ENCODE measurements at places on chromosomes 1 and 21.

GRCh38 chr1:115118086-115118485, 28.8 kb upstream of the TSPAN2 start:
- H3K27me3 ChIP-seq, result peaks cover 19% of the 10 kb centered on the region
- H3K4me3 ChIP-seq, result no peak overlapping the region
- peaks cover 2% of the 10 kb centered on the region for H3K36me3 ChIP-seq

DNA sequence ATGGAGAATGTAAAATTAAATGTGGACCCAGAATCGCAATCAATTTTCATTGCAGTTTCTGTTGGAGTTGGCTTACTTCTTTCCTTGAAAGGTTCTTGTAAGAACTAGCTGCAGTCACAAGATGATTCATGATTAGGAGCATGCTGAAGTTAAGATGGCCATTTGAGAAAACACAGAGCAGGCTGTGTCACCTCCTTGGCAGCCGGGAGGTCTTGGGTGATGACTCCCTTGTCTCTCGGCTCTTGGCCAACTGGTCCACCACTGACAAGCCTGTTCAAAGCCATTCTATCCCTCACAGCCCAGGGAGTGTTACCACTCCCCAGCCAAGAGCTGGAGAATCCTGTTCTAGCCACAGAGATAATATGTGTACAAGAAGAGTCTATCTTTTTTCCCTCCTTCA, 40.6 kb downstream of the OPTC start:
- H3K27me3 ChIP-seq, result peaks cover 13% of the 10 kb centered on the region
- H3K36me3 ChIP-seq, result no peaks in the 10 kb centered on the region
- H3K4me1 ChIP-seq, result peaks cover 1% of the 10 kb centered on the region
- H3K27ac ChIP-seq, result no peak overlapping the region
- H3K4me3 ChIP-seq, result no peak overlapping the region

DNA sequence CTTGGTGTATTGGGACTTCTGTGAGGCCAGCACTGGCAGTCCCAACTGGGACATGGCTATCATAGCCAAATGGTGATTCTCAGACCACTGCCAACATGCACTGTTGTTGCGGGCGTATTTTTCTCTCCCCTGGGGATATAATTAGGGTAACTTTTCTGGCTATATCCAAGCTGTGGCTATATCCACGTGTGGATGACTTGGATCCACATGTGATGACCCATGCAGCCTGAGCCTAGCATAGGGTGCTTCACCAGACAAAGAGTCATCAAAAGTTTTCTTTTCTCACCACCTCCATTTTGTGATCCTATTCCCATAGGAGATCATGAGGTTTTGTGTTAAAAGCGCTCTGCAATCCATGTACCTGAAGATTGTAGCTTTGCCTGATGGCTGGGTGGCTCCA, 51.2 kb upstream of the CSF3R start:
- no peak overlapping the region for H3K27ac ChIP-seq
- no peaks in the 10 kb centered on the region for H3K36me3 ChIP-seq
- H3K27me3 ChIP-seq, result peaks cover 52% of the 10 kb centered on the region
- no peak for DNase-seq
- H3K4me1 ChIP-seq, result no peaks in the 10 kb centered on the region

DNA sequence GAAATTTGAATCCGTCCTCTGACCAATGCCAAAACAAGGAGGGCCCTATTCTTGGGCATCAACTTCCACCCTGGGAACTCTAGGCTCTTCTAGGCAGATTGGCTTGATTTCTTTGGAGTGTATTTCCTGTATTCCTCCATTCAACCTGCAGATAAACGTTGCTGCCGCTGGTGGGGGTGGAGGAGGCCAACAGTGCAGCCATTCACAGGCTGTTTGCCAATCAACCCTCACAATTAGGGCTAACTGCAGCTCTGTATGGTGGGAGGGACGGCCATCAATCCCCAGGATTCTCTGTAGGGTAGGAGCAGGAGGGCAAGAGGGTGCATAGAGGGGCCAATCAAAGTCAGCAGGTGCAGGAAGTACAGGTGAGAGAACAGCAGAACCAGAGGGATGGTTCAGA, 273.1 kb upstream of the PROX1 start:
- H3K27me3 ChIP-seq, result peaks cover 7% of the 10 kb centered on the region
- H3K27ac ChIP-seq, result no peak overlapping the region
- H3K4me3 ChIP-seq, result no peak overlapping the region
- DNase-seq, result no peak
- H3K36me3 ChIP-seq, result no peaks in the 10 kb centered on the region
- no peaks in the 10 kb centered on the region for H3K4me1 ChIP-seq

- H3K27ac ChIP-seq, result peak overlapping the region; percentile 65
- H3K4me3 ChIP-seq, result no peak overlapping the region
- H3K27me3 ChIP-seq, result no peaks in the 10 kb centered on the region
- no peak for DNase-seq
- peaks cover 58% of the 10 kb centered on the region for H3K36me3 ChIP-seq
Measured at GRCh38 chr1:21278860-21279845, 11.1 kb downstream of the ECE1 start.

- no peaks in the 10 kb centered on the region for H3K36me3 ChIP-seq
- H3K4me3 ChIP-seq, result no peak overlapping the region
- no peaks in the 10 kb centered on the region for H3K4me1 ChIP-seq
- DNase-seq, result no peak
- no peaks in the 10 kb centered on the region for H3K27me3 ChIP-seq
Measured at GRCh38 chr1:188958461-188959115, 1519.1 kb downstream of the BRINP3 start.

- no peak overlapping the region for H3K27ac ChIP-seq
- DNase-seq, result no peak
- H3K27me3 ChIP-seq, result peaks cover 26% of the 10 kb centered on the region
- H3K4me1 ChIP-seq, result no peaks in the 10 kb centered on the region
Measured at GRCh38 chr21:44753357-44753756, 42.0 kb upstream of the TSPEAR start.

GRCh38 chr1:235416662-235417049, 49.4 kb downstream of the TBCE start:
- no peaks in the 10 kb centered on the region for H3K27me3 ChIP-seq
- H3K4me3 ChIP-seq, result no peak overlapping the region
- no peak overlapping the region for H3K27ac ChIP-seq
- H3K4me1 ChIP-seq, result peaks cover under 1% of the 10 kb centered on the region
- peaks cover 5% of the 10 kb centered on the region for H3K36me3 ChIP-seq

DNA sequence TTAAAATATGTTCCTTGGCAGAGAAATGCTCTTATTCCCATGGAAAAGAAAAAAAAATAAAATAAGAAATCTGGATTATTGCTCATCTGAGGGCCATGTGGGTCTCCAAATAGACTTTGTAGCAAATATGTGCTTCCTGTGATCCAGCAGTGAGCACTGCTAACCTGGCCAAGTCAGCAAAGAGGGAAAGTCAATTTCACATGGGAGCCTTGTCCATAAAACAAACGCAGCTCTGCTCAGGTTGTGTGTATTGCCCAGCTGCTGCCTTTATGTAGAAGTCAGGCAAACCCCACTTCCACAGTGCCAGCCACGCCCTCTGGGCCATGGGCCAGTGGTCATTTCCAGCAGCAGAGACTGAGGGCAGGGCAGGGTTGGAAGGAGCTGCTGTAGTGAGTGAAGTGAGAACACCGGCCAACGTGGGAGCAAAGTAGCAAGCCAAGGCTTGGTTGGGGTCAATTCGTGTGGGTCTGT, 174.3 kb downstream of the LYPLAL1 start:
- H3K4me3 ChIP-seq, result no peak overlapping the region
- H3K36me3 ChIP-seq, result peaks cover 13% of the 10 kb centered on the region
- DNase-seq, result no peak
- H3K27ac ChIP-seq, result no peak overlapping the region

DNA sequence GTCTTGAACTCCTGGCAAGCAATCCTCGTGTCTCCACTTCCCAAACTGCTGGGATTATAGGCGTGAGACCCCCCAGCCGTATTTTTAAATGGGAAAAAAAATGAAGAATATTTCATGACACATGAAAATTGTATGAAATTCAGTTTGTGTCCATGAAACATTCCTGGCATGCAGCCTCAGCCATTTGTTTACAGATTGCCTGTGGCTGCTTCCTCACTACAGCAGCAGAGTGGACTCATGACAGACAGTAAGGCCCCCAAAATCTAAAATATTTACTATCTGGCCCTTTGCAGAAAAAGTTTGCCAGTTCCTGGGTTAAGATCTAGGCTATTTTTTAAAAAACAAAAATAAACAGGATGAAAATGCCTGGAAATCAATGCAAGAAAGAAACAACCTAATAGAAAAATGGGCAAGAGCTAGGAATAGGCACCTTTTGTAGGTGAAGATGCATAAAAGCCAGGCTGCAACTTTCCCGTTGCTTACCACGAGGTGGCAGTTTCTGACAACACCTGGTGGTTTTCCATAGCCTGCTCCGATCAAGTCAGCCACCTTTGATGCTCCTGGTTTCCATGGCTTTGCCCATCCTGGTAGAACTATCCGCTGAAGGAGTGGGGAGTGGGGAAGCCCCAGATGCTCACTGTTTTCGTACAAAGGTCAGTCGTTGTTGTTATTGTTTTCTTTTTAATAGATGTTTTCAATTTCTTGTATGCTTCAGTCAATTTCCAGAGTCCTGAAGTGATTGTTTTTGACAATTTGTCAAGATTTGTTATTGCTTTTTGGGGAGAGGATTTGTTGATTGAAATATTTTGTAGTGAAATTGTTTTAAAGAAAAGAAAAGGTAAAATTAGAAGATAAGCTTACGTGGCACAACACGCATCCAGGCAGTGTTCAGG, 24.3 kb downstream of the UBE2Q1 start:
- no peaks in the 10 kb centered on the region for H3K4me1 ChIP-seq
- no peak overlapping the region for H3K4me3 ChIP-seq
- H3K36me3 ChIP-seq, result peaks cover 4% of the 10 kb centered on the region
- no peak for DNase-seq
- H3K27me3 ChIP-seq, result peaks cover 18% of the 10 kb centered on the region

DNA sequence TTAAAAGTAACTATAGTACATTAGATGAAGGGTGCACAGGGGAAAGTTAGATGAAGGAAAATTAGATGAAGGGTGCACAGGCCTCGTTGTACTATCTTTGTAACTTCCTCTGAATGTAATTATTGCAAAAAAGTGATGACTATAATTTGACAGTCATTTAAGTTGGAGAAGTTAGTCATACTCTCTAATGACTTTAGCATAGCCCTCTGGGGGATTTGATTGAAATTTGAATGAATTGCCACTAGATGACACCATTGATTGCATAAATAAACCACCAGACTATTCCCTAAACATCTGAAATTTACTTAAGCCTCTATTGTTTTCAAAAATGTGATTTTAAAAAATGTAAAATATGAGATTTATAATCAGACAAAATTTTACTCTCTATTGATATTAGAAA, 102.6 kb downstream of the TPR start:
- no peaks in the 10 kb centered on the region for H3K4me1 ChIP-seq
- DNase-seq, result no peak
- no peak overlapping the region for H3K4me3 ChIP-seq

DNA sequence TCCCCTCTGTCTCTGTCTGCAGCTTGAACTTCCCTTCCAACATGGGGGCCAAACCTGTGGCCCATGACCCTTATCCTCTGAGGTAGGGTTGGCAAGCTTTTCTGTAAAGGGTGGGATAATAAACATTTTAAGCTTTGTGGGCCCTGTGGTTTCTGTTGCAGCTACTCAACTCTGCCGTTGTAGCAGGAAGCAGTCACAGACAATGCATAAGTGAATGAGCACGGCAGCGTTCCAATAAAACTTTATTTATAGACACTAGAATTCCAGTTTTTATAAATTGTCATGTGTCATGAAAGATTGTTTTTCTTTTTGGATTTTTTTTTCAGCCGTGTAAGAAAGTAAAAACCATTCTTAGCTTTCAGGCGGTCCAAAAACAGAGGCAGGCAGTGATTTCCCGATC, 18.2 kb upstream of the CDK18 start:
- no peak overlapping the region for H3K27ac ChIP-seq
- no peak overlapping the region for H3K4me3 ChIP-seq
- no peak for DNase-seq
- H3K4me1 ChIP-seq, result peaks cover 7% of the 10 kb centered on the region
- H3K27me3 ChIP-seq, result peaks cover 45% of the 10 kb centered on the region
- H3K36me3 ChIP-seq, result no peaks in the 10 kb centered on the region

- DNase-seq, result no peak
- H3K36me3 ChIP-seq, result no peaks in the 10 kb centered on the region
- H3K4me3 ChIP-seq, result no peak overlapping the region
- H3K4me1 ChIP-seq, result no peaks in the 10 kb centered on the region
- no peak overlapping the region for H3K27ac ChIP-seq
Measured at GRCh38 chr1:70038025-70038424, 167.4 kb downstream of the LRRC40 start.

DNA sequence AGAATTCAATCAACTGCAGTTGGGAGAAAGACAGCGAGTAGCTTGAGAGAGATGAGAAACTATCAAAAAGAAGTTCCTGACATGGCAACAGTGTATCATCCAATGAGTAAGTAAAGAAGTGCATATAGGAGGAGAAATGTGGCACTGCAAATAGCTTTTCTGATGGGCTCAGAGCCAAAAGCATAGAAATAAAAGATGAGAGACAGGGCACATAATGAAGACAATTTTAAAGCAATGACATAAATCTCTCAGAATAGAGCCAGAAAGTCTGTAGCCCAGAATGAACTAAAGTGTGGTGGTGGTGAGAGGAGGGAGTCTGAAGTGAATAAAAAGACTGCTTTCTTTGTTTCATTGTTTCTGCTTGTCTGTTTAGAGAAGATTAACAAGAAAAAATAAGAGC, 34.3 kb downstream of the TNFSF18 start:
- DNase-seq, result no peak
- no peak overlapping the region for H3K4me3 ChIP-seq
- H3K36me3 ChIP-seq, result no peaks in the 10 kb centered on the region
- H3K4me1 ChIP-seq, result peaks cover 60% of the 10 kb centered on the region
- peak overlapping the region; percentile 57 for H3K27ac ChIP-seq
- H3K27me3 ChIP-seq, result no peaks in the 10 kb centered on the region

- no peak overlapping the region for H3K4me3 ChIP-seq
- no peak overlapping the region for H3K27ac ChIP-seq
- DNase-seq, result no peak
- no peaks in the 10 kb centered on the region for H3K36me3 ChIP-seq
- H3K4me1 ChIP-seq, result no peaks in the 10 kb centered on the region
Measured at GRCh38 chr1:41330588-41331545, 30.4 kb upstream of the FOXO6 start.

DNA sequence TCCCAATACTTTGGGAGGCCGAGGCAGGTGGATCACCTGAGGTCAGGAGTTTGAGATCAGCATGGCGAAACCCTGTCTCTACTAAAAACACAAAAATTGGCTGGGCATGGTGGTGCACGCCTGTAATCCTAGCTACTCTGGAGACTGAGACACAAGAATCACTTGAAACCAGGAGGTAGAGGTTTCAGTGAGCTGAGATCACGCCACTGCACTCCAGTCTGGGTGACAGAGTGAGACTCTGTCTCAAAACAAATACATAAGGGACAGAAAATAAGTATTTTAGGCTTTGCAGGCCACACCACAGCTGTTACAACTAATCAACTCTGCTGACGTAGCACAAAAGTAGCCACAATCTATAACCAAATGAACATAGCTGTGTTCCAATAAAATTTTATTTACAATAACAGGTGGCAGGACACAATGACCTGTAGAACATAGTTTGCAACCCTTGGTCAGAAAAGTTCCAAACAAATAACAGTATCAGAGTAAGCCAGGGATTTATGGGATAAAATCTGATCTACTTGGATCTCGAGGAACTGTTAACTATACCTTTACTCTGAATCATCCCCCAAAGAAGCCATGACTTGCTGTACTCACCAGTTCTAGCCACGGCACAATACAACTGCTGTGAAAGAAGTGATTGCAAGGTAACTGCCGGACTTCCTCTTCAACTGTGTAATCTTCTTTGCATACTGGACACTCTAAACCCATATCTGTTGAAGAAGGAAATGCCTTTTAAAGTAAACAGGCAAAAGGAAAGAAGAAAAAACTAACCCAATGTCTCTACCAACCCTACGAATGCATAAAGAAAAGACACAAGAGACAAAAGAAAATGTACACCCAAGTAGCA, 28.3 kb downstream of the CD160 start:
- no peak overlapping the region for H3K27ac ChIP-seq
- H3K4me1 ChIP-seq, result no peaks in the 10 kb centered on the region
- H3K27me3 ChIP-seq, result no peaks in the 10 kb centered on the region
- H3K4me3 ChIP-seq, result no peak overlapping the region
- DNase-seq, result no peak
